ENCODE measurements at places on chromosomes 7 and 10. TPM values are rescaled to one million over a fixed set of nuclear protein-coding genes. Genes with fewer than 3 reads are reported as not detected.

Gene GATAD1
- total RNA-seq = 24.9 TPM

Gene THAP5
- total RNA-seq = 38.9 TPM

Gene MRLN
- total RNA-seq = not detected

Gene SLC13A1
- not detected for total RNA-seq

Gene FOXP2
- total RNA-seq = not detected

GRCh38 chr7:96933067-96933645 lies 72.2 kb upstream of the DLX6 start:
- H3K4me1 ChIP-seq = no peaks in the 10 kb centered on the region
- no peak for DNase-seq
- H3K36me3 ChIP-seq = no peaks in the 10 kb centered on the region
- H3K4me3 ChIP-seq = no peak overlapping the region

DNA sequence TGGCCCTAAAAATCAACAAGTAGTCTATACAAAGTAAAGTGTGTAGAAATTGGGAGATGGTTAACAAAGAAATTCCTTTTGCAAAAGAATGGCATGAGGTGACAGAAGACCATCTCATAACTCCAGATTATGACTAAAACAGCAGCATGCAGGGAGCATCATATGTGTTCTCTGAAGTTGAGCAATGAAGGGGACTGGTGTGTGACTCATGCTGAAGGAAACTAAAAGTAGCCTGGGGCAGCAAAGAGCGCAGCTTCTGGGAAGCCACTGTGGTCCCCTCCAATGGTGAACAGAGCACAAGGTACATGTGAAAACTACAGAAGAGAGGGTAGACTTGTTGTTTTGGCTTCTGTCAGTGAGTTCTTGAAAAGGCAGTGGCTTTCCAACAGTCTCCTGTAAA lies 133.4 kb downstream of the MACC1 start:
- H3K36me3 ChIP-seq = peaks cover 1% of the 10 kb centered on the region
- H3K27ac ChIP-seq = no peak overlapping the region
- no peaks in the 10 kb centered on the region for H3K27me3 ChIP-seq

DNA sequence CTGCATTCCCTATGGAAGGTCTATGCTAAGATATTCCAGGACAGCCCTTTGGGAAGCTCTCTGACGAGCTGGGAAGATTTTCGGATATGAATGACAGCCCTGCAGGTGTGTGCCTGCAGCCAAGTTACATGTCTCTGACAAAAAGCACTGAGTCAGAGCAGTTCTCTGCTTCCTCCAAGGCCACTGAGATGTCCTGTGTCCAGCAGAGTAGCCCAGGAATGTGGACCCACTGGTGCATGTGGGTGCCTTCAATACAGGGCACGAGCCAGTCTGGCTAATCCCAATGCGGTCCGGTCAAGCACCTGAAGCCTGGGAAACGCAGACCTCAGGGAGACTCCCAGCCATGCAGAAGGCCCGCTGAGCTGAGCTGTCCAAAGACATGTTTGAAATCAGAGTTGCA lies 565.7 kb downstream of the TCERG1L start:
- no peak overlapping the region for H3K27ac ChIP-seq
- no peak overlapping the region for H3K4me3 ChIP-seq
- no peaks in the 10 kb centered on the region for H3K36me3 ChIP-seq
- no peaks in the 10 kb centered on the region for H3K27me3 ChIP-seq

DNA sequence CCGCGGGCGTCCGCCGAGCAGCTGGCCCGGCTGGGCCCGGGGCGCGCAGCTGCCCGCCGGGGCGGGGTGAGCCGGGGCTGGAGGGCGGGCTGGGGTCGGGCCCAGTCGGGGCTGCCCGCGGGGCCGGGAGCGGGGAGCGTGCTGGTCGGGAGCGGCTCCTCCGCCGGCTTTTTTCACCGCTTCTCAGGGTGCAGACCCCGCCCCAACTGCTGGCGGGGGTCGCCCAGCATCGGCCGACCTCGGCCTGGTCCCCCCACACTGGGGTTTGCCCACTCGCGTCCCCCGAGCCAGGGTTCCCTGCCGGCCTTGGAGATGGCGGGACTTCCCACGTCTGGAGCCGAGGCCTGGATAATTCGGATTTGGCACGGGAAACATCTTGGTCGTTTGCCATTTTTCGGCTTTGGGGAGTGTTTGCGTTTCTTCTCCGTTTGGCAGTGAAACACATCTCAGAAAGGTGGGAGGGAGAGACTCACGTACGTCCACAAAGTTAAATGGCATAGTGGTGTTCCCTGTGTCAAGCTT lies 432 bp downstream of the TMEM248 start:
- peak overlapping the region; percentile 94 for H3K27ac ChIP-seq
- no peak for DNase-seq
- H3K36me3 ChIP-seq = peaks cover 22% of the 10 kb centered on the region

DNA sequence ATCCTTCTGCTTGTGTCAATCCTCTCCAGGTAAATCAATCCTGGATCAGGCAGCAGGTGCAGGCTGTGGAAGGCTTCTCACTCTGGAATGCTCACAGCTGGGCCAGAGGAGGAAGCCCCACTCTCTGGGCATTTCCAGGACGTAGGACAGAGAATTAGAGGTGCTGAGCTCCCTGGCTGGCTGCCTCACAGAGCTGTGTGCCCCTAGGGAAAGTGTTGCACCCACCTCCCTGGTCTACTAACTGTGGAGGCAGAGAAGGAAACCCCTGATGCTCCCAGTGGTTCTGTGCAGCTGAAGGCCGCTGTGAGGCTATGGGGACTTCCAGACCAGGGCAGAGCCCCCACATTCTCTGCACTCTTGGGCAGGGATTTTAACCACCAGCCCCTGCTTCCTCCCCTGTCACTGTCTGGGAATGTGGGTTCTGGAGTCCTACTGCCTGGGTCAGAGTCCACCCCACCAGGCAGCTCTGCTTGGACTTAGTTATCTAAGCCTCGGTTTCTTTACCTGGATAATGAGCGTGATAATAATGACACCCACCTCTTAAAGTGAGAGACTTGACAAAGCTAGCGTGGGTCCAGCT lies 73.5 kb upstream of the EEPD1 start:
- no peak for DNase-seq
- no peaks in the 10 kb centered on the region for H3K4me1 ChIP-seq
- H3K27me3 ChIP-seq = peaks cover 3% of the 10 kb centered on the region
- H3K4me3 ChIP-seq = no peak overlapping the region
- H3K36me3 ChIP-seq = no peaks in the 10 kb centered on the region
- H3K27ac ChIP-seq = no peak overlapping the region

- H3K4me3 ChIP-seq = no peak overlapping the region
- H3K27ac ChIP-seq = no peak overlapping the region
- no peaks in the 10 kb centered on the region for H3K27me3 ChIP-seq
- DNase-seq = no peak
These were observed 194.7 kb upstream of the SEMA3A start for GRCh38 chr7:84389242-84389641.

Gene ATOH7
- not detected for total RNA-seq

Gene KIN
- 16.6 TPM for total RNA-seq

Gene CNPY1
- not detected for total RNA-seq

Gene PLCE1
- total RNA-seq = not detected

DNA sequence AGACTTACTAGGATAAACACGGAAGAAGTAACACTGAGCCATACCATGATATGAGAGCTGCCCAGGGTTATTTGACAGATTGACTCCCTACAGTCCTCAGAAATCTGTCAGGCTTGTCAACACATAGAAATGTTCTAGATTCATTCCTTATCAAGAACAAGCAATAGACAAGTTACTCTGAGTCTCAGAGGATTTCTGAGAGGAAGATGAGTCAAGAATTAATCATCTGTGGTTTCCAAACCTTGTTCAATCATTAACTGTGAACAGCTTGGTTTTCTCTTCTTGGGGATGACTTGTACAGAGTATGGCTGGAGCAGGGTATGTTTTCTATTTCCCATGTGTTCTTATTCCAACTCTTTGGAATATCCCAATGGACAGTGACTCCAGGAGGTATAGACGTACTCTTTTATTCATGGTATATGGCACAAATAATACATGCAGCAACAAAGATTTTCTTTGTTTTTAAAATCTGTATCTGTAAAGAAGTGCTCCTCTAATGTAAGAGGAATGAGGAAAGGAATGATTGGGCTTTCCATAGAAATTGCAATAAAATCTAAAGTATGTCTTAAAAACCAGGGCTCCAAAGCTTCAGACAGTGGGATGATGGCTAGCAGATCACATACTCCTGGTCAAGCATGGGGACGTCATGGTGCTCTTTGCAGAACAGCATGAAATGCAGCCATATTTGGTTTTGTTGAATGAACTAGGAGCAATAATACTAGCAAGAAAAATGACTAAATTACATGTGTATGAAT lies 11.9 kb upstream of the SFR1 start:
- DNase-seq = no peak
- peaks cover 13% of the 10 kb centered on the region for H3K27me3 ChIP-seq
- no peak overlapping the region for H3K4me3 ChIP-seq
- H3K27ac ChIP-seq = no peak overlapping the region

DNA sequence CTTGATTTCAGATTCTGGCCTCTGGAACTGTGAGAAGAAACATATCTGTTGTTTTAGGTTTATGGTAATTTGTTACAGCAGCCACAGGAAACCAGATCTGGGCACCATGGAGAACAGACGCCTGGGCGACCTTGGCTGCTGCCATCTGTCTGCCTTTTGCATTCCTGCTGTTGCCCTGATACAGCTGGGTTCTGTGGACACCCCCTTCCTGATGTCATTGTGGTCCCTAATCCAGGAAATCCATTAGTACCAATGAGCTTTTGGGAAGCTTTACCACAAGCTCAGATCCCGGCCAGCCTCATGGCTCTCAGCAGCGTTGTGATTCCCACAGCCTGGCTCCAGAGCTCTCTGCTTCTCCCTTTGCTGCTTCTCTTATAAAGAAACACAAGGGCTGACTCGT lies 174.2 kb upstream of the NPS start:
- no peaks in the 10 kb centered on the region for H3K4me1 ChIP-seq
- DNase-seq = no peak
- no peak overlapping the region for H3K27ac ChIP-seq
- peaks cover 3% of the 10 kb centered on the region for H3K27me3 ChIP-seq
- no peak overlapping the region for H3K4me3 ChIP-seq

Gene SFMBT2
- 52.4 TPM for total RNA-seq

DNA sequence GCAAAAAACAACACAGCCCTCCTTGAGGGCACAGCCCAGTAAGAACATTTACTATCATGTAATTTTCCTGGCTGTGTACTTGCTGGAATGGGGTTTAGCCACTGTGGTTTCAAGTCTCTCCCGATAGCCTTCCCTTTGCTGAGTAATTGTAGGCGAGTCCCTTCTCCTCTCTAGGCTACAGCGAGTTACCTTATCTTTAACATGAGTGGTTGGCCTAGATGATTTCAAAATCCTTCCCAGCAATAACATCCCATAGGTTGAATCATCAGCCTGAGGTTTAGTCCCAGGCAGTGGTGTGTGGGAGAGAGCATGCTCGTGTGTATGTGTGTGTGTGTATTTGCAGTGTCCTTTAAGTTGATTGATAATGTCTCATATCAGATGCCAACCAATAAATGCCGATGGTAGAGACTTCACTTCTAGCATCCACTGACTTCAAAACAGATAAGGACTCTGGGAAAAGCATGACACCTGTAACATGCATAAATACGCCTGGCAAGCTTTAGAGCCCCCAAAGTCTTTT lies 142.9 kb upstream of the ZMIZ1 start:
- H3K27ac ChIP-seq = no peak overlapping the region
- no peak for DNase-seq
- no peaks in the 10 kb centered on the region for H3K36me3 ChIP-seq
- H3K4me3 ChIP-seq = no peak overlapping the region
- H3K27me3 ChIP-seq = peaks cover 2% of the 10 kb centered on the region
- no peaks in the 10 kb centered on the region for H3K4me1 ChIP-seq

- no peak overlapping the region for H3K27ac ChIP-seq
- no peak for DNase-seq
- H3K27me3 ChIP-seq = no peaks in the 10 kb centered on the region
- H3K36me3 ChIP-seq = no peaks in the 10 kb centered on the region
- H3K4me1 ChIP-seq = no peaks in the 10 kb centered on the region
These were observed 259.9 kb downstream of the CACNA2D1 start for GRCh38 chr7:82183634-82184033.

- peaks cover 13% of the 10 kb centered on the region for H3K4me1 ChIP-seq
- no peaks in the 10 kb centered on the region for H3K27me3 ChIP-seq
- DNase-seq = no peak
- H3K4me3 ChIP-seq = peak overlapping the region; percentile 45
- no peak overlapping the region for H3K27ac ChIP-seq
- no peaks in the 10 kb centered on the region for H3K36me3 ChIP-seq
These were observed 26.3 kb downstream of the PRKAG2 start for GRCh38 chr7:151850491-151851124.

DNA sequence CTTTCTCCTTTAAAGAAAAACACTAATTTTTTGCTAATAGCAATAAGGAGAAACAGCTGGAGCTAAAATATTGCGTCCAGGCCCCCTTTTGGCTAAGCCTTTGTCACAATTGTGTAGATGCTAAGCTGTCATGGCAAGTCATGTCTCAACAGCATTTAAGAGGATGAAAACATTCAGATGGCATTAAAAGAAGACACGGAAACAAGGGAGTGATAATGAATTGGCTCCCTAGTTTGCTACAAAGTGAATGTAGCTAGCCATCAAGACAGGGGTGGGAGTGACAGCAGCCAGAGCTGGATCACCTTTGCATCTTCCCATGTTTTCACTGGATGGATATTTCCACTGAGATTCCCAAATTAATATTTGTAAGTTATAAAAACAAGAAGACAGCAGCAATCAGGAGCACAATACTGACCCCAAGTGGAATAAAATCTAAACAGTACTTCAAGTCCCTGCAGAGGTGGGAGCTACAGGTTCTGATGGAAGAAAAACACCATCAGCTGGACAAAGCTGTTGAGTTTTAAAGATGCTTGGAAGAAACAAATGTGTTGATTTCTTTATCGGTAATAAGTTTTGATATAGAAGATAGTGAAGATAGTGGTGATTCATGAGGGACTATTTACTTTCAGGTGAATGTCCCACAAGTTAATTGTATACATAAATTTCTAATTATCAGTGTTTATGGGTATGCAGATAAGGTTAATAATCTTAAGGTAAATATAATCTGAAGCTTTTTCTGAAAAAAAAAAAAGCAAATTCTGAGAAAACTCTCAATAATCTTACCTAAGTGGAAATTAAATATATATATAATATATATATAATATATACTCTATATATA lies 129.4 kb downstream of the SLC16A9 start:
- H3K27me3 ChIP-seq = no peaks in the 10 kb centered on the region
- no peaks in the 10 kb centered on the region for H3K36me3 ChIP-seq
- no peaks in the 10 kb centered on the region for H3K4me1 ChIP-seq
- H3K4me3 ChIP-seq = no peak overlapping the region
- H3K27ac ChIP-seq = no peak overlapping the region

DNA sequence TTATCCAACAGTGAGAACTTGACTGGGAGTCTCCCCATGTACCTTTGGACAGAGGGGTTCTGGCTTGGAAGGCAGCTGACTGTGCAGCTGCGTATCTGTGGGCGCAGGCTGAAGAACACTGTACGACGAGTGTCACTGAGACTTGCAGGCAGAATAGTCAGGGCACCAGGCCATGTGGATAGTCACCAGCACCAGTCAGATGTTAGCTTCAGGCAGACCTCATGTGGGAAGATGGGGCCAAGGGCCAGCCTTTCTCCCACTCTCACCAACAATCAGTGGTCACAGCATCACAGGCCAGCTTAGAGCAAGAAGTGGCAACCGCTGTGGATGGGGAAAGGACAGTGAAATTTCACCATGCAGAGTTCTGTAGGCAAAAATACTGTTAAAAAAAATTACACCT lies 43.4 kb upstream of the GJD4 start:
- no peak overlapping the region for H3K4me3 ChIP-seq
- H3K27ac ChIP-seq = no peak overlapping the region

- no peaks in the 10 kb centered on the region for H3K27me3 ChIP-seq
- peak overlapping the region; percentile 42 for H3K4me3 ChIP-seq
- H3K36me3 ChIP-seq = peaks cover 8% of the 10 kb centered on the region
These were observed 202.9 kb downstream of the PTEN start for GRCh38 chr10:88066319-88066718.

Gene TMEM176A
- total RNA-seq = 0.54 TPM
